ENCODE measurements at places on chromosomes 7 and 10. TPM values are rescaled to one million over a fixed set of nuclear protein-coding genes. Genes with fewer than 3 reads are reported as not detected.

GPR26 gene
- not detected for total RNA-seq

TMEM229A gene
- total RNA-seq: not detected

FAM25C gene
- total RNA-seq: not detected

ZKSCAN5 gene
- 11.6 TPM for total RNA-seq

BTBD16 gene
- not detected for total RNA-seq

GRCh38 chr10:22444219-22444788 is 99.0 kb downstream of the SPAG6 start:
- peaks cover 2% of the 10 kb centered on the region for H3K36me3 ChIP-seq
- DNase-seq: no peak
- peaks cover 20% of the 10 kb centered on the region for H3K4me1 ChIP-seq
- no peak overlapping the region for H3K27ac ChIP-seq
- no peak overlapping the region for H3K4me3 ChIP-seq

- H3K27me3 ChIP-seq: peaks cover 33% of the 10 kb centered on the region
- H3K4me3 ChIP-seq: peak overlapping the region; percentile 52
- no peaks in the 10 kb centered on the region for H3K36me3 ChIP-seq
- H3K4me1 ChIP-seq: peaks cover 3% of the 10 kb centered on the region
- H3K27ac ChIP-seq: no peak overlapping the region
- DNase-seq: peak; percentile 90
Measured at GRCh38 chr7:151782598-151783448, 94.1 kb downstream of the PRKAG2 start.

DNA sequence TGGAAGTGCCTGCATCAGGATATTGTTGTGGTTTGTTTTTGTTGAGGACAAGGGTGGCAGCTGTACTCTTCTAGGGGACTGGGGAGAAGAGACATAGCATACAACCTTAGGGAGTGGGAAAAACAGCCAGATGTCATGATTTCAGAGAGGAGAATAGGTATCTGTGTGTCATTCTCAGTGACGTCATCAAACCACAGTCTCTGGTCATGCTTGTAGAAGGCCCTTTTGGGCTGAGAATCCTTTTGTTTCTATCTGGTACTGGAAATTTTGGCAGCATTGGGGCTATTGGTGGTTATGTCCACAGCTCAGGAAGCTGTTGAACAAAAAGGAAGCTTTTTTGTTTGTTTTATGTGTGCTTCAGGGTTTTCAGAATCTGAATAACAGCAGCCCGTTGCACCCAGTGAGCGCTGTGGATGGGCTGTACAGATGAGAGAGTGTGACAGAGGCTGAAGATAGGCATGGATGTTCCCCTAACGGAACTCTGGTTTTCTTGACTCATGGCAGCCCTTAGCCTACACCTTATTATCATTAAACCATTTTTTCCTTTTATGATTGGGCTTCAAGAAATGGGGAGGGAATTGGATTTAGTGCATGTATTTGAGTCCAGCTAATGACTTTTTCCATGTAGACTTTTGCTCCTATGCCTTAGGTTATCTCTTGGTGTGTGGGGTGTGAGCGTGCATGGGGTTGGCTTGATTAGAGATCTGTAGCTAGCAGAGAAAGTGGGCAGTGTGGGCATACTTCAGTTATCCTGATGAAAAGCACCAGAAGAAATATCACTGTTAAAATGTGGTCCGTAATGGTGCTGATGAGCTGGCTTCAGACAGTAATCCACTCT is 65.7 kb downstream of the SND1 start:
- peaks cover 53% of the 10 kb centered on the region for H3K36me3 ChIP-seq
- no peak overlapping the region for H3K27ac ChIP-seq
- no peaks in the 10 kb centered on the region for H3K27me3 ChIP-seq
- no peak overlapping the region for H3K4me3 ChIP-seq
- DNase-seq: no peak

DNA sequence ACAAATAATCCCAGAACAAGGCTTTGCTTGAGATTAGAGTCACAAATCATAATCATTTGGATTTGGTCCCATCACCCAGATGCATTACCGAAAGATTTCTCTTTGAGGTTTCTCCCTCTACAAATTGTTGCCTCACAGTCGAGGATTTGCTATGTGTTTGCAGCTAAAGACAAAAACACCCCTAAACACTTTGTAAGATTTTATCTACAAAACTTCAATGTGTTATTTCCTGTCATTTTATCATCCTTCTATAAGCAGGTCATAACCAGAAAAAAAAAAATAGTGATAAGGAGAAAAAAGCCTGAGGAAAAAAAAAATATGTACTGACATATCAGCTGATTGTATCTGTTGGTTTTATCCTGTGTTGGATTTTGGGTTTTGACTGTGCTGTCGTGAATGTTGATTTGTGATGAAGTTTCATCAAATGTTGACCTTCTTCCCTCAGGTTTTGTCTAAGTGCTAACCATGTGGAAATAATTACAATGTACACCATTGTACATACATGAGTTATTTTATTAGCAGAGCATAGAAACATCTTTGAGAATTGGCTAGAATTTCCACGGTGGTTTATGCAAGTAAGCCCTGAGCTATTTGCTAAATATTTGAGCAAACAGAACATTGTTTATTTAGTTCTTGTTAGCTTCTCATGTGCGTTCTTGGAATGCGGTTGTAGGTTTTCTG is 274.4 kb downstream of the NEBL start:
- peaks cover 16% of the 10 kb centered on the region for H3K4me1 ChIP-seq
- peak overlapping the region; percentile 82 for H3K27ac ChIP-seq
- H3K27me3 ChIP-seq: no peaks in the 10 kb centered on the region
- H3K4me3 ChIP-seq: no peak overlapping the region

DNA sequence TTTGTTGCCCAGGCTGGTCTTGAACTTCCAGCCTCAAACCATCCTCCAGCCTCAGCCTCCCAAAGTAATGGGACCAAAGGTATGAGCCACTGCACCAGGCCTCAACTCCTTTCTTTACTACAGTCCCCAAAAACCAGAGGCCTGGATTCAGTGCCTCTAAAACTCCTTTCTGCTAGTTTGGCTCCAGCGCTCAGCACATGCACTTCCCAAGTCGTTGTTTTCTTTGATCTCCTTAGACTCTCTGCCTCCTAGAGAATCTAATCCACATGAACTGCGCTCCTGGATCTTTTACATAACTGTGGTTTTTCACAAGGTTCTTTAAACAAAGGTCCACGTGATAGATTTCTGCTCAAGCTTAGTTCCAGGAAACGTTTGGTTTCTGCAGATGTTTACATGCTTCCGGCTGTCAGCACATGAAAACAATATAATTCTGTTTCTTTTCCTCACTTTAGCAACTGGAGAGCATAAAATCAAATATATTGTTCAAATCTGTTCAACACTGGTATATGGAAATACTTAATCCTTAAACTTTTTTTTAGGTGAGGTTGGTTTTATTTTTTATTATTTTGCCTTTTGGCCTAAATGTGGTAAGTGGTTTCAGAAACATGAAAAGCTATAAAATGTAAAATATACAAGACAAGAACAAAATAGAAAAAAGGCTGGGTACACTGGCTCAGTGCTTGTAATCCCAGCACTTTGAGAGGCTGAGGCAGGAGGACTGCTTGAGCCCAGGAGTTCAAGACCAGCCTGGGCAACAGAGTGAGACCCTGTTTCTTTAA is 270.5 kb upstream of the MKLN1 start:
- no peaks in the 10 kb centered on the region for H3K27me3 ChIP-seq
- no peak overlapping the region for H3K27ac ChIP-seq
- H3K4me3 ChIP-seq: no peak overlapping the region
- peaks cover 24% of the 10 kb centered on the region for H3K36me3 ChIP-seq

DNA sequence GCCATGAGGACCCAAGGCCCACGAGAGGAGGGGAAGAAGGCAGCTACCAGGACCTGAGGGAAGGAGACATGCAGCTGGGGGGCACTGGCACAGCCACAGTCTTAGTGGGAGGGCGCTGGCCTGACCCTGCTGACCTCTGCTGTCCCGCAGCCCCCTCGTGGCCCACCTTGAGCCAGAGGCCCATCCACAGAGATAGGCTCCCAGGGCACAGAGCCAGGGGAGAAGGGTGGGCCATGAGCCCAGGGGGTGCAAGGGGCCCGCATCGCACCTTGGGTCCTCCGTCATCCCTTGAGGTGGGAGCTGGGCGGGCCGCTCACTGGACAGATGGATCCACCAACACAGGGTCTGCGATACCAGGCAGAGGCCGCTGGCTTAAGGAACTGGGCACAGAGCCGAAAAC is 387.7 kb upstream of the PFKP start:
- H3K4me1 ChIP-seq: no peaks in the 10 kb centered on the region
- H3K4me3 ChIP-seq: no peak overlapping the region
- H3K36me3 ChIP-seq: no peaks in the 10 kb centered on the region
- H3K27ac ChIP-seq: no peak overlapping the region
- H3K27me3 ChIP-seq: peaks cover 27% of the 10 kb centered on the region

GRCh38 chr10:103612462-103613365 is 119.2 kb downstream of the NEURL1 start:
- H3K4me3 ChIP-seq: no peak overlapping the region
- DNase-seq: no peak
- peaks cover 2% of the 10 kb centered on the region for H3K4me1 ChIP-seq
- H3K27ac ChIP-seq: no peak overlapping the region
- H3K36me3 ChIP-seq: peaks cover 25% of the 10 kb centered on the region

- H3K27ac ChIP-seq: no peak overlapping the region
- no peak for DNase-seq
- no peak overlapping the region for H3K4me3 ChIP-seq
- peaks cover 25% of the 10 kb centered on the region for H3K4me1 ChIP-seq
- H3K36me3 ChIP-seq: no peaks in the 10 kb centered on the region
Measured at GRCh38 chr7:151726652-151727578, 150.0 kb downstream of the PRKAG2 start.

DNA sequence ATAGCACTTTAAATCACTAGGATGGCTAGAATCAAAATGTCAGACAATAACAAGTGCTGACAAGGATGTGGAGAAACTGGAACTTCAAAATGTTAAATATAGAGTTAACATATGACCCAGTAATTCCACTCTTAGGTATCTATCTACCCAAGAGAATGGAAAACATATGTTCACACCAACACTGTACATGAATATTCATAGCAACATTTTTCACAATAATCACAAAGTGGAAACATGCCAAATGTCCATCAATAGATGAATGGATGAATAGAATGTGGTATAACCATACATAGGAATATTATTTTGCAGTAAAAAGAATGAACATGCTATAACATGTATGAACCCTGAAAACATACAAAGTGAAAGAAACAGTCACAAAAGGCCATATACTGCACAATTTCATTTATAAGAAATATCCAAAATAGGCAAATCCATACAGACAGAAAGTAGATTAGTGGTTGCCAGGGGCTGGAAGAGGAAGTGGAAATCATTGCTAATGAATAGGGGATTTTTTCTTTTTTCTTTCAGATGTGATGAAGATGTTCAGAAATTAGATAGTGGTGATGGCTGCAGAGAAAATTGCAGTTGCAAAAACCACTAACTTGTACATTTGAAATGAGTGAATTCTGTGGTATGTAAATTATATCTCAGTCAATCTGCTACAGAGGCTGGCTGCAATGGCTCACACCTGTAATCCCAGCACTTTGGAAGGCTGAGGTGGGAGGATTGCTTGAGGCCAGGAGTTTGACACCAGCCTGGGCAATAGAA is 93.0 kb downstream of the CPVL start:
- no peak overlapping the region for H3K4me3 ChIP-seq
- H3K4me1 ChIP-seq: no peaks in the 10 kb centered on the region
- no peak for DNase-seq
- H3K36me3 ChIP-seq: no peaks in the 10 kb centered on the region
- H3K27ac ChIP-seq: no peak overlapping the region
- peaks cover 5% of the 10 kb centered on the region for H3K27me3 ChIP-seq

- peaks cover 11% of the 10 kb centered on the region for H3K36me3 ChIP-seq
- peak overlapping the region; percentile 74 for H3K4me3 ChIP-seq
- no peaks in the 10 kb centered on the region for H3K27me3 ChIP-seq
- H3K4me1 ChIP-seq: peaks cover 21% of the 10 kb centered on the region
- H3K27ac ChIP-seq: peak overlapping the region; percentile 78
- no peak for DNase-seq
Measured at GRCh38 chr7:55963584-55964168, 709 bp upstream of the NIPSNAP2 start.

DNA sequence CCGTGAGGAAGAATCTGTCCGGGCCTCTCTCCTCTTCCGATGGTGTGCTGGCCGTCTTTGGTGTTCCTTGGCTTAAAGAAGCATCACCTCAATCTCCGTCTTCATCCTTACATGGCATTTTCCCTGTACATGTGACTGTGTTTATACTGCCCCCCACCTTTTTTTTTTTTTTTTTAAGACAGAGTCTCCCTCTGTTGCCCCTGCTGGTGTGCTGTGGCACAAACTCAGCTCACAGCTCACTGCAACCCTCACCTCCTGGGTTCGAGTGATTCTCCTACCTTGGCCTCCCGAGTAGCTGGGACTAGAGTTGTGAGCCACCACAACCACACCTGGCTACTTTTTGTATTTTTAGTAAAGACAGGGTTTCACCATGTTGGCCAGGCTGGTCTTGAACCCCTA is 121.9 kb upstream of the C7orf33 start:
- H3K36me3 ChIP-seq: no peaks in the 10 kb centered on the region
- H3K27me3 ChIP-seq: no peaks in the 10 kb centered on the region
- H3K27ac ChIP-seq: no peak overlapping the region
- no peaks in the 10 kb centered on the region for H3K4me1 ChIP-seq
- no peak for DNase-seq
- H3K4me3 ChIP-seq: no peak overlapping the region

- DNase-seq: peak; percentile 49
- no peak overlapping the region for H3K27ac ChIP-seq
- H3K27me3 ChIP-seq: peaks cover 2% of the 10 kb centered on the region
- H3K4me1 ChIP-seq: no peaks in the 10 kb centered on the region
- no peaks in the 10 kb centered on the region for H3K36me3 ChIP-seq
Measured at GRCh38 chr10:127832501-127832900, 60.2 kb downstream of the CLRN3 start.

- peaks cover 3% of the 10 kb centered on the region for H3K27me3 ChIP-seq
- no peak overlapping the region for H3K4me3 ChIP-seq
Measured at GRCh38 chr10:111246814-111247452, 170.1 kb downstream of the ADRA2A start.

GRCh38 chr10:18659819-18660535 is 746 bp downstream of the ARL5B start:
- H3K36me3 ChIP-seq: peaks cover 4% of the 10 kb centered on the region
- peak overlapping the region; percentile 98 for H3K27ac ChIP-seq
- H3K4me1 ChIP-seq: peaks cover 34% of the 10 kb centered on the region
- H3K27me3 ChIP-seq: no peaks in the 10 kb centered on the region

DNA sequence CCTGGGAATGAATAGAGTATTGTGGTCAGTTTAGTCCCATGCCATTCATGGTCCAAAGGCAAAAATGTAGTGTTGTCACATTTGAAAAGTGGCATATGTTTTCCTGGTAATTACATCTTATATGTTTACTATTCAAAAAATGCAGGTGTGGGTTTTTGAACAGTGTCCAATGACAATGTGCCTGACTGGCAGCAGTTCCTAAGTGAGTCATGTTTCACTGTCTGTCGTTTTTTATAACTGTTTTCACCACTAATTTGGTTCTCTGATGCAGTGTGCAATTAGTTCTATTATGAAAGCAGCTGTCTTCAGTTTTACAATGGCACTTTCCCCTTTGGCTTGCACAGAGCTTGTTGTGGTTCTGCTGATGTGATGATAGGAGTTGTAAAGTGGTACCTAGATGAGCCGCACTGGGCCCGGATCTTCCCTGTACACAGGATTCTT is 162.3 kb downstream of the SEM1 start:
- no peak overlapping the region for H3K4me3 ChIP-seq
- H3K4me1 ChIP-seq: peaks cover 5% of the 10 kb centered on the region
- DNase-seq: no peak
